Stimulated activated CD8-positive, alpha-beta memory T cell treated with anti-CD3 and anti-CD28 coated beads, Interleukin-7, amount 100 ng/mL, for 1 hour (primary cell): ENCODE measurements at places on chromosomes 5 and 9.

DNA sequence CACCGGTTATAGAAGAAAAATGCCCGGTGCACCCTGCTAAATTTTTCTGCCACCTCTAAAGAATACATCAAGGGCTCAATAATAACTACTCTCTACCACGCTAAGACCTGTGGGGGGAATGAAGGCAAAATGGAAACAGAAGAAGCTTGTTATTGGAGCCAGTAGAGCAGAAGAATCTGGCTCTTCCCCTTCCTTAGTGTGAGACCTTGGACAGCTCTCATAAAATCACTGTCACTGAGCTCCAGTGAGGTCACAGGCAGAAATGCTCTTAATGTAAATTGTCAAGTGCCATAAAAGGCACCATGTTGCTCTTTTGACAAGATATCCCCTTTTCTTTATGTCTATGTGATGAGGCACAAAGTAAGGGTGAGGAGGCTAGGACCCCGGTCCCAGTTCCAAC is 74.4 kb downstream of the ASTN2 start:
- no peak for DNase-seq

GRCh38 chr5:150107909-150108447 is 21.6 kb upstream of the CSF1R start:
- DNase-seq, result no peak

DNA sequence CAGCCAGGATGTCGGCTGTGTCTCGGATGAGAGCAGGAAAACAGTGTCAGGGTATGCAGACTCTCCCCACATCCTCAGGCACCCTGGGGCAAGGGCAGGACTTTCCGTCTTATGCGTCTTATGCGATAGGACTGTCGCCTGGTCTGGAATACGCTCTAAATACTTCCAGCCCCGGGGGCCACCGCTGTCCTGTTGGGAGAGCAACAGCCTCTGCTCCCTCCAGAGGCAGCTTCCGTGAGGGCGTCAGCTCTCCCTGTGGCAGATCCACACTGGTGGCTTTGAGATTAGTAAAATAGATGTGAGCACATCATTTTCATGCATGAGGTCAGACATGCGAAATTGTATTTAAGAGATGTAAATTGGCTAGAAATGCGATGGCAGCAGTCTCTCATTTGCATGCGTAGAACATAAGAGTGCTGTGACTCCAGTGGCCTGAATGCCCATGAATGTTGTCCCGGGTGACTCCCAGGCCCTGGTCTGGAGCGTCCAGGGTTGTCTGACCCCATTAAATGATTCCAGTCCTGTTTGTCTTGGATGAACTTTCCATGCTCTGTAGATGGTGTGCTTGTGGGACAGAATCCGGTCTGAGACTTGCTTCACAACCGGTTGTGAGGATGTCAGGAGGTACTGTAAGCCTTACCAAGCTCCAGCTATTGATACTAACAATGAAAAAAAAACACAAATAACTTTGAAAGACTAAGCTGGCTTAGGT is 228.2 kb downstream of the SYK start:
- DNase-seq, result no peak

- DNase-seq, result no peak
Measured at GRCh38 chr9:119884438-119884837, 515.2 kb upstream of the BRINP1 start.

DNA sequence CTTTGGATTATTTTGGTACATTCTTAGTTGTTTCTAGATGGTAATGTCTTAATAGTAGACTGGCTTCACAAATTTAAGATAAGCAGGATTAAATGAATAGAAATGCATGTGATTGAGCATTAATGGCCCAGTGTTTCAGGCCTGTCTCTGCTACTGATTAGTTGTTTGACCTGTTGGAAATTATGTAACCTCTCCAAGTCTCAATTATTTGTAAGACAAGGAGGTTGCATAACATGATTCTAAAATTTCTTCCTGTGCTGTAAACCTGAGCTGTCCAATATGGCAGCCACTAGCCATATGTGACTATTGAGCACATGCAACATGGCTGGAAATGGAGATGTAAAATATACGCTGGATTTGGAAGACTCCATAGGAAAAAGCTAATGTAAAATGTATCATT is 97.5 kb downstream of the ALDH1A1 start:
- DNase-seq, result no peak

- no peak for DNase-seq
Measured at GRCh38 chr5:141641634-141642267, 5.0 kb downstream of the RELL2 start.

GRCh38 chr9:99895510-99895909 is 10.9 kb upstream of the STX17 start:
- no peak for DNase-seq
